ENCODE measurements at places on chromosomes 1 and 21. TPM values are rescaled to one million over a fixed set of nuclear protein-coding genes. Genes with fewer than 3 reads are reported as not detected.
A peak's percentile ranks its signal among the peaks of the same experiment; 100 is the strongest.

DNA sequence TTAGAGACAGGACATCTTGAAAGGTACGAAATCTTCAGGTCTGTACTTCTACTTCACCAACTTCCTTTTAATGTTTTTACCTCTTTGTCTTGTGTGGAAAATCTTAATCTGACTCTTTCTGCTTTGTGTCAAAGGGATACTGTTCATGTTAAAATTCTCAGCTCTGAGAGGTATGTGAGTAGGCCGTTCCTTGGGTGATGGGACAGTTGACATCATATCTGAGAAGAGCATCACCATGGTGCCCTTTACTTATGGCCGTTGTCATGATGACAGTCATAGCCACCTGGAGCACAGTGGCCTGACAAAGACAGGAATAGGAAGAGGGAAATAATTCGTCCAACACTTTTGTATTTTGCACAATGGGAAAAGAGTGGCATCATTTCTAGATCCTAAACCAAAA, 145.6 kb downstream of the FGGY start:
- no peak for DNase-seq

- DNase-seq, result no peak
These were observed 103.2 kb upstream of the KIF26B start for GRCh38 chr1:245051349-245052221.

Gene RPE65
- not detected for total RNA-seq

Gene CTSE
- not detected for total RNA-seq

- DNase-seq, result no peak
These were observed 7.1 kb downstream of the CYB561D1 start for GRCh38 chr1:109500941-109501381.

DNA sequence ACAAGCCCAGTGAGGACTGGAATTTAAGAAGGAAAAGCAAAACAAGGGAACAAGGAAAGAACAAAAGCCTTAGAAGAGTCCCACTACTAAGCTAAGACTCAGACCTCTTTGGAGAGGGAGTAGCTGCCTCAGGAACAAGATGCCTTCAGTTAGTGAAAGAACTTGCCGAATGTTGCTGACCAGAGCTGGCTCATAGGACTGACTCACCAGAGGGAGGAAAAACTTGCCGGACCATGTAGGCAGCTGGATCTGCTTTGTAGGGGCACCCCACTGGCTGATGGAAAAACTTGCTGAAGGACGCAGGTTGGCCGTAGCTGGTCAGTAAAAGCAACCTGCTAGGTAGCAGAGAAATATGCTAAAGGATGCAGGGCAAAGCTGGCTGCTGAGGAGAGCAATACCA, 15.3 kb upstream of the ZSWIM5 start:
- peak; percentile 6 for DNase-seq

- no peak for DNase-seq
These were observed 83.4 kb downstream of the ADSS2 start for GRCh38 chr1:244368279-244368678.

DNA sequence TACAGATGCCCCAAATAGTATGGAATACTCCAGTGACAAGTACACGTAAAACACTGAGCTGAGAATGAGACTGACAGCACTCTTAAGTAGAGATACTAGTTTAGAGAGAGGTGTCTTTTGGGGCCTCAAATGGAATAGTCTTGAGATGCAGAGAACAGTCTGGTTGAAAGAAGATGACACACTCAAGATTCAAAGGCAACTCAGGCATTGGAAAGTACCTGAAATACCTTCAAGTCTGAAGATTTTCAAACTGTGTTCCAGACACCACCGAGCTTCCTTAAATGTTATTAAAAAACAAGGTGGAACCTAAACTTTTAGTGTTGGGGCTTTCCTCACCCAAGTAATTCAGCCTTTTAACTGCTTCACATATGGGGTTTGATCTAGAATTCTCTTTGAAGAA, 437.7 kb downstream of the OMA1 start:
- no peak for DNase-seq

DNA sequence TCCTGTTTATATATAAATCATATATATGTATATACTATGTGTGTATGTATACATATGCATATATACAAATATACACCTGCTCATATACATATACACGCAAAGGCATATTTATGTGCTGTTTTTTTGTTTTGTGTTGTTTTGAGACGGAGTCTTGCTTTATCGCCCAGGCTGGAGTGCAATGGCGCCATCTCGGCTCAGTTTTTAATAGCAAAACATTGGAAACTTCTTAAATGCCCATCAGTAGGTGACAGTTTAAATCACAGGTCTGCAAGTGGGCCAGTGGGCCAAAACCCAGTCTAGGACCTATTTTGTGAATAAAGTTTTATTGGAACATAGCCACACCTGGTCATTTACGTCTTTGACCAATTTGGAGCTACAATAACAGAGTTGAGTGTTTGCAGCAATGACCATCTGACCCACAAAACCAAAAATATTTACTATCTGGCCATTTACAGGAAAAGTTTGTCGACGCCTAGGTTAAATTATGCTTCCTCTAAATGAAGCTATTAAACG, 132.3 kb downstream of the TOMM20 start:
- DNase-seq, result peak; percentile 28

DNA sequence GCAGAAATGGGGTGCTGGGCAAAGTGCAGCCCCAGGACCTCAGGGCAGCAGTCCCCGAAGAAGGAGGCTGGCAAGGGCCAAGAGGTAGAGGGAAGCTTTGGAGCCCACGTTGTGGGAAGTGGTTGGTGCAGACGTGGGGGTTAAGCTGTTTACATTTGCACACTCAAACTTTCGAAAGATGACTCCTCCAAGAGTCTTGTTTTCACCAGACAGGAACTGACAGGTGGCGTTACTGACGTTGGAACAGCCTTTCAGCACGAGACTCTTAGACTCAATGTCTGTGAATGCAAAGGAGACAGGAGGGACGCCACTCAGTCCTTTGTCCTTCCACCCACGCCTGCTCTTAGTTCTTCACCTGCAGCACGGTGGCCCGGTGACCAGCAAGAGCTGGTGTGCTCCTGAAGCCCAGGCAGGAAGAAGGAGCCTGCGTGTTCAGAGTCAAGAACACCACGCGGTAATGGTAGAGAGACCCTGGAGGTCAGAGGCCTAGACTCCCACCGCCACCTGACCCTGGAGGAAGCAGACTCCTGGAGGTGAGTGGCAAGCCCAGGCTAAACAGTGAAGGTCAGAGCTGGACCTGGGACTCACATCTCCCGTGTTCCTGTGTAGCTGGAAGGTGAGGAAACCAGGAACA, 15.9 kb downstream of the LYPD8 start:
- DNase-seq, result no peak

DNA sequence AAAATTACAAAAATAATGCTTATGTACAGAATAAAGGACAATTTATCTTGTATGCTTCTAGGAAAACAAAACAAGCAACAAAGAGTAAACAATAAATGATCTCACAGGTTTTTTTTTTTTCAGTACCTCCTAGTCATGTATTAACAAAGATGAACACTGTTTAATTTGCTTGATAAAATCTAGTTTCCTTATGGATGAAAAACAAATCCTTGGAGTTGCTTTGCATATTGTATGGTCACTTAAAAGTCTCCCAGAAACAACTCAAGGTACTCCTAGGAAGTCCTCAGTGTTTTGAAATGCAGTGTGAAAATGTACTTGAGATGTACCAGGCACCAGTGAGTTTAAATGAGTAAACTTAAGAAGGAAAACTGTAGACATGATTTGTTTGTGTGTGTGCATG, 686.0 kb upstream of the BRINP3 start:
- no peak for DNase-seq
